ENCODE measurements at places on chromosomes 5 and 9.

- DNase-seq = no peak
Measured at GRCh38 chr9:132288361-132288760, 66.4 kb downstream of the SETX start.

GRCh38 chr9:108033976-108034964 is 544.7 kb upstream of the KLF4 start:
- DNase-seq = no peak

DNA sequence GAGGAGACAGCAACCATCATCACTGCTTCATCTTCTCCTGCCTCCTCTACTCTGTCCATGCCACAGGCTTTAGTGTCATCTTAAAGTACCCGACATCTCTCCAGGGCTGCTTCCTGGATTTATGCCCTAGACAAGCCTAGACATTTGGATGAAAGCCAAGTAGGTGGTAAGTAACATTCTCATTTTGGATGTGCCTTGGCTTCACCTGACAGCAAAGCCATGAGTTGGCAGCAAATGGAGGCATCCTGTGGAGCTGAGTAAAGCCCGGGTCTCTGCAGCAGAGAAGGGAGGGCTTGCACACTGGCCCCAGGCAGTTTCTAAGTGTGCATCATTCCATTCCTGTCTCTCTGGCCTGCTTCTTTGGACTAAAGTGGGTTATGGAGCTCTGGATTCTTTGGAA is 299.1 kb downstream of the DMAC1 start:
- DNase-seq = no peak

GRCh38 chr9:114216081-114216480 is 60.7 kb downstream of the COL27A1 start:
- DNase-seq = no peak

DNA sequence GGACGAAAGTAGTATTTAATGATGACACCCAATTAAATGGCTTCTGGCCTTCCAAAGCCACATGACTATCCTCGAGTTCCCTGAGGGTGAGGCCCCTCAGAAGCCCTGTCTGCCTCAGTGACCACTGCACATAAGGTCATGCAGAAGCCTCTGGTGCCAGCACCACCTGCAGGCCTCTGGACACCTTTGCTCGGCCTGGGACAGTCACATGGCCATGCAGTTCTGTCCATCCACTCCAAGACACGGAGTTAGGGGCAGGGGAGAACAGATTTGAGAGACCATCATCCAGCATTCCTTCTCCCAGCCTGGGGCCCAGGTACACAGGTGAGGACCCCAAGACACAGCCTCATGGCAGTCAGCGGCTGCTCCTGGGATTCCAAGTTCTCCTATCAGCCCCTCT is 145.0 kb downstream of the ROR2 start:
- no peak for DNase-seq

- DNase-seq = no peak
Measured at GRCh38 chr5:88606173-88606572, 276.8 kb downstream of the MEF2C start.

DNA sequence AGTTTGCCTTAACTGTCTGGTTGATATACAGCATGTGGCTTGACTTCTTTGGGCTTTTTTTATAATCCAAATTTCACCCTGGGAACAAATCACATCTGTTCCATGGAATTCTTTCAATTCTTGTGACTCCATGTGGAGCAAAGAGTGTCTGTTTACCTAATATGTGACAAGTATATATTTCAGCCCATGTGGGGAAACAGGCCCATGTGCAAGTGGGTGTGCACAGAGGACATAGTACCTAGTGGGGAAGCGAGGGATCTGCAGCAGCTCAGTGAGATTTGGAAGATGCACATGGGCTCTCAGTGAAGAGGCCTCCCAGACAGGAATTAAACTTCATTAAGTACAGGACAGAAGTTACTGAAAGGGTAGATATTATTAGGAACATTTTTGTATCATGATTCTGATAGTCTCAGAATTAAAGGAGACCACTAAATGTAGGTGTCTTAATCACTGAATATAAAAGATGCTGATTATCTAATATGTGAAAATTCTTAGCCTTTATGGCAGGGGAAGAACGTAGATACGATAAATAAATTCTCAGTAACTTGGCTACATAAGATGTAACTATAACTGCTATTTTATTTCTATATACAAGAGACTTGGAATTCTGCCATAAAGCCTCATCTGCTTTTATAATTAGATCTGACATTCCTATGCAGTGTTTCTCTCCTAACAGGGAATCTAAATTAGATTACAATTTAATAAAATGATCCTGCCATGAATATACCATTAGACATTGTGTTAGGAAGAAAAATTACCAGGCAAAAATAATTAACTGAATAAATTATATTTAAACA is 181.2 kb downstream of the SLC12A2 start:
- DNase-seq = no peak

GRCh38 chr5:19519448-19519847 is 468.6 kb downstream of the CDH18 start:
- DNase-seq = no peak

DNA sequence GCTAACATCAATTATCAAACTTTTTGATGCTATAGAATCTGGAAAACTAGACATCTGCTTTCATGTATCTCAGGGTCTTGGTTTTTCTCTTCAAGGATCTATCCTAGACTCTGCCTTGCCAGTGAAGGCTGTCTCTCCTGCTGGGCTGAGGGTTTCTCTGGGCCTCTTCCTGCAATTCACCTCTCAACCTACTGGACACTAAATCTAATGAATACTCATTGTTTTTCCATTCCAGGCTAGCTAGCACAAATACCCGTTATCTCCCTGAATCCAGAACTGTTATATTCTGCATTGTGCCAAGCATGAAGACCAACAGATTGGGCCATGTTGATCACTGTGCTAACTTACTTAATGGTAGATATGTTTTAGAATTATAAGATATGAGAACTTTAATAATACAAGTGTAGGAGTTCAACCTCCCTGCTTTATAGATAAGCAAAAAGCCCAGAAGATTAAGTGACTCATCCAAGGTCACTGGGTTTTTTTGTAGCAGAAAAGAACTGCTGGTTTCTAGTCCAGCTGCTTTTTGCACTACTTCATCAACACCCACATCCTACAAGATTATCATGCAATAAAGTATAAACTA is 56.5 kb upstream of the RNF38 start:
- DNase-seq = no peak

DNA sequence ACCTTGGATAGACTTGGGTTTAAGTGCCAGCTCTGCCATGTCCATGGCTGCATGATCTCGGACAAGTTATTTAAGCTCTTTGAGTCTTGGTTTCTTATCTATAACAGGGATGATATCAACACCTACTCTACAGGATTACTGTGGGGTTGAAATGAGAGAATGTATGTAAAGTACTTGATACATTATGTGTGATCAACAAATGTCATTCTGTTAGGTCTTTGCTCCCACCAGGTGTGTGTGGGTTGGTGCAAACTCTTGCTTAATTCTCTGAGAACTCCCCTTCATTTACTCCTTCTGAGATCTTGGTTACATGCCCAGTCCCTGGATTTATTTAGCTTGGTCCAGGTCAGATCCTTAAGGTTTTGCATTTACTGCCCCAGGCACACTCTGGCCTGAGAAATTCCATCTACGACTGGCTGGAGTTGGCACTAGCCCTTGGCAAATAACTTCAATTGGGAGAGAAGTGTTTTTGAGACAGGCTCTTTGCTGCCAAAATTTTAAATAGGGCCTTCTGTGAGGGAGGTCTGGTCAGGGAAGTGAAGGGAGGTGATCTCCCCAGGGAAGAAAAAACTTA is 63.5 kb upstream of the KLF9 start:
- no peak for DNase-seq

GRCh38 chr9:125756518-125756917 is 9.3 kb downstream of the PBX3 start:
- no peak for DNase-seq

DNA sequence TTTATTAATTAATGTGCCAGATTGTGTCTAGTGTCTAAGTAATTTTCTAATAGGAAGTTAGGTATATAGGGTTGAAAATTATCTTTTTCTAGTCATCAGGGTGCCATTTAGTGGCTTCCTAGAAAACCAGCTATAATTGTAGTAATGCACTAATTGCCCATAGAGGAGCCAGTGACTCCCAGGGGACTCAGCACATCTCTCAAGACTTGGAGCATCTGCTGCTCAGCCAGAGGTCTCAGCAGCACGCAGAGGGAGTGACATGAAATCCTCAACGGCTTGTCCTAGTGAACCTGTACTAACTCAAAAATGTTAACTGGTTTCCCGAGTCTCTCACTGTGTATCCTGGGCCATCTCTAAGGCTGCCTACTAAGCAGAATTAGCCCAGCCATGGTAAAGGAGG is 78.2 kb upstream of the MAN2A1 start:
- no peak for DNase-seq

DNA sequence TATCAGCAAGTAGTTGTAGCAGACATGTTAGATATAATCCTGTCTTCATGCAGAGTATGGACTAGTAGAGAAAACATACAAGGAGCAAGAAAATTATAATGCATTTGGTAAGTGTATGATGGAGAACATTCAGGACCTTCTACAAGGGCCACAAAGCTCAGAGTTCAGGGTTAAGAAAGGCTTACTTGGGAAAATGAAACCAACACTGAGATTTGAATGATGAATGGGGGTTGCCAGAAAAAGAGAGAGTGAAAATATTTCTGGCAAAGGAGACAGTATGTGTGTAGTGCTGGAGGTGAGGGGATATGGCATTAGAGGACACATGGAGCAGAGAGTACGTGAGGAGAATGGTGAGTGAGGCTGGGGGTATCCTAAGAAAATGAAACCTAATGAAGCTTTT is 169.8 kb upstream of the STK32A start:
- DNase-seq = no peak

DNA sequence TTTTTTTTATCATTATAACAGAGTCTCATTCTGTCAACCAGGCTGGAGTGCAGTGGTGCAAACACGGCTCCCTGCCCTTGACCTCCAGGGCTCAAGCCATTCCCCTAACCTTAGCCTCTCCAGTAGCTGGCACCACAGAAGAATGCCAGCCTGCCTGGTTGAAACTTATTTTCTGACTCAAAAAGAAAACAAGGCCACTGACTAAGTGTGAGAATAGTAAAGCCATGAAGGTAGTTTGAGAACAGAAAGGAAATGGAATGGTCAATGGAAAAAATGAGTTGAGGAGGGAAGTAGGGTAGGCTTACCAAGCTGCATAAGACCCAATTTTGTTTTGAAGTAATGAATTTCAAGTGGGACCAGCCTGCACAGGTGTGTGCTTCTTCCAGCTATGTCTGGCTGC is 82.8 kb upstream of the RORB start:
- no peak for DNase-seq

DNA sequence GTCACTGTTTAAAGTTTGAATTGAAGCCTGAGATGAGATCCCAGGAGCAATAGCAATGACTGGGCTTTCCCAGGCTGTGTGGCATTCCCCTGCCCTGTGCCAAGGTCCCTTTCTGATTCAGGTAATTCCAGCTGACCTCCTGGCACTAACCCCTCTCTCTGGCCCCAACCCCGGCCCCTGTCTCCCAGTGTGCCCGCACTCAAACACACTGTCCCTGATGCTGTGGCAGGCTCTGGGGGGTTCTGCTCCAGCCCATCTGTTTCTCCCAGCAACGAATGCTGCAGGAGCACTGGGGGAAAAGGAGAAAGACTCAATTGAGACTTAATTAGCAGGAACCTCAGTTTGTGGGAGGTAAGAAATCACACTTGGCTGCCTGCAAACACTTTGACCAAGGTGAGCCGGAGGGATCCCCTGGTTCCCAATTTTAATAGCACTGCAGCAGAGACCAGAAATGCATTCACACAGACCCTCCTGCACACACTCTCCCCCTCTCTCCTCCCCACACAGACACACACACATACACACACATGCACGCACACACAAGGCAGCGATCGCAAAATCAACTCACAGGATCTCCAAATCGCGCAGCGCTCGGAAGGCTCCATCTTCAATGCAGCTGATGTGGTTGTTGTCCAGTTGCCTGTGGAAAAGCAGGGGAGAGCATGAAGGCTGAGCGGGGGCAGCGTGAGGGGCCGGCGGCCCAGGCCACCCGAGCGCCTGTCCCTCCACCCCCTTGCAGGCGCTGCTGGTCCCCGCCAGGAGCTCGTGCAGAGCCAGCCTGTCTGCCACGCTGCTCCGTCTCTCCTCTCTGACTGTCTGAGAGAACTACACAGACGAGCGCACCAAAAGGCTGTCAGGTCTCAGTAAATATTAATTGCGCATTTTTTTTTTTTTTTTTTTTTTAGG is 265.1 kb upstream of the PANK3 start:
- no peak for DNase-seq

DNA sequence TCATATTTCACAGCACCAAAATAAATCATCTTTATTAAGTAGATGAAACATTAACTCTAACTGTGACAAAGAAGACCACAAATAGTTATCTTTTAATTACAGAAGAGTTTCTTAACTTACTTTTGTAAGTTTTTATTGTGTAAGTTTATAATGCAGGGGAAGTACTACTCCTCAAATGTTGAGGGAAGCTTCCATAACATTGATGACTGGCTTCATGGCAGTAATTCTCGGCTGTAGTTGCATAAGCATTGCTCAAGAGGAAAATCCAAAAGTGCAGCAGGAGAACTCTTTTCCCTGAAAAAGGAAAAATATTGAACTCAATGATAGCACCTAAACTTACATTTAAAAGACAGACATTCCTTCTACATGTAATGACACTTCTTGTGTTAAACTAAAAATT is 4.6 kb downstream of the TSLP start:
- DNase-seq = no peak

GRCh38 chr5:612498-613424 is 621 bp downstream of the CEP72 start:
- DNase-seq = no peak

- DNase-seq = no peak
Measured at GRCh38 chr5:76688836-76689235, 27.1 kb upstream of the F2R start.

DNA sequence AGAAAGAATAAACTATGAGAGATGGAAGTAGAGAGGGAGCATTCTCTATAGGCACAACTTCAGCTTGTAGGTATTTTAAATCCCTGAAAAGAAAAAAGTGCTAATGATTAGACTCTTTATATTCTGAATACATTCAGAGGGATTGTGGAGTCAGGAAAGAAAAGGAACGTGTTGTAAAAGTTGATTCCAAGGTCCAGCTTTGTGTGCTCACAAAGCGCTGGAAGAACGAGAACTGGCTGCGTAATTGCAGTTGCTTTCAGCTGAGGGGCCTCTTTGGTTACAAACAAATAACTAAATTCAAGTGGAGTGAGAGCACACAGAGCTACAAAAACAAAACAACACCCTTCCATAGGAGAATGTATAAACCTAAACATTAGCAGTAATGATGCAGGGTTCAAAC is 1040.4 kb upstream of the WWC1 start:
- no peak for DNase-seq
